Midbrain (tissue), 1 donor: ENCODE measurements at places on chromosomes 13 and 19.

GRCh38 chr19:2503521-2504109 lies 27.7 kb downstream of the GADD45B start:
- no peak for DNase-seq

DNA sequence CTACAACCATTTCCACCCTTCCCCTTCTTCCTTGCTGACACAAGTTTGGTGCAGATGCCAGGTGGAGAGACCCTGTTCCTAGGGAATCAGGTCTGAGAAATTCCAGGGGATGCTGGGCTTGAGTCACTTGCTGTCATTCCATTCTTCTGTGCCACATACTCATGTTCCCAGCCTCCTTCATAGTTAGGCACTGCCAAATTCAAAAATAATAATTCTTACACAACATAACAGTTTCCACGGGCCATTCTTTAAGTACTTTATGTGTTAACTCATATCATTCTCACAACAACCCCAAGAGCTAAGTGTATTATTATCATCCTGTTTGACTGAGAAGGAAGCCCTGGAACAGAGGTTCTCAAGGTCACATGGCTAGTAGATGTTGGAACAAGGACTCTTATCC lies 27.1 kb upstream of the POMP start:
- DNase-seq: no peak

DNA sequence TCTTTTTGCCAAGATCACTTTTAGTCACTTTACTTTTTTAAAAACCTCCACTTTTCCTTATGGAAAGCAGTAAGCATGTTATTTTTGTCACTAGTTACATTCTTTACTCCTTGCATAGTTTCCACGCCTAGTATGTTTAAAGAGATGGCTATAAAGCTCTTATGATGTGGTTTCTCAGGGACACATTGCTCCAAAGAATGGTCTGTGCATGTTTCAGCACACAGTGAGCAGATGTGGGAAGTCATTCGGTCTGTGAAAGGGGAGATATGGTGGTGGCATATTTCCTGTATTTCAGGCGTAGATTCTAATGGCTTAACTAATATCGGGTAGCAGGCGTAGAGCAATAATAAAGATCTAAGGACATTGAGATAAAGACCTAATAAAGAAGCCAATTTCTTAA lies 180.7 kb downstream of the SLITRK6 start:
- no peak for DNase-seq

DNA sequence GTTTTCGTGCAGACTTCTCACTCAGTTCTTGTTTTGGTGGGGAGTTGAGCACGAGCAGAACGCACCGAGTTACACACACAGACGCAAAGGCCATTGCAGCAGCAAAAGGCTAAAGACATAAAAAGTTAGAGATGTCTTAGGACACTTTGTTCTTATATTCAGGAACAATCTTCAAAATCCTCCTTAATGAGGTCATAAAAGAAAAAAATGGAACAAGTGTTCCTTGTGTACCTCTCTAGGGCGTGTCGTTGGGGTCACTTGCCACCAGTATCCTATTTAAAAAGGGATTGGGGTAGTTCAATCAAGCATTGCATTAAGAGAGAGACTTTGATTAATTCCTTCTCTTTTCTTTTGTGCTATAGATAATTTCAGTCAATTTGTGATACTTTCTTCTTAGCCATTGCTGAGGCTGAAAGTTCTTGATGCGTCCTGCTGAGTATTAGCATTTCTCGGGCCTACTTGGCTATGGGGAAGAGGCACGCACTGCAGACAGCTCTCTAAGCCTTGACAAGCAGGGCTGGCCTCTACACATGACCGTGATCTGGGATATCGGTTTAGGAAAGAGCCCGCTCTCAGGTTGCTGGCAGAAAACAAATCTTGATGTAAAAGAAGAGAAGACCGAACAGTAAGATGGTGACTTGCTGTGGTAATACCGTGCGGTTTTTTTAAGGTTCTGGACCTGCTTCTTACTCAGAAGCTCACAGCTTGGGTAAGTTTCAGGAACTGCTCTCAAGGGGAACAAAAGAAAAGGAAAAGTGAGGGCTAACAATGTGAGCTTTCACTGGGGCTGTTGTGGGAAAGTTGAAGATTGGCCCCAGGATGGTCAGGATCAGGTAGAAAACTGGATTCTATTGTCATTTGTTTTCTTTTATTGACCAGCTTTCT lies 223.6 kb downstream of the TM9SF2 start:
- DNase-seq: no peak

- no peak for DNase-seq
These were observed 1.1 kb upstream of the C19orf85 start for GRCh38 chr19:55465460-55466240.
